ENCODE measurements at places on chromosomes 12 and 14.
A peak's percentile ranks its signal among the peaks of the same experiment; 100 is the strongest.

- no peak for DNase-seq
These were observed 61.1 kb downstream of the TESC start for GRCh38 chr12:117038023-117038680.

DNA sequence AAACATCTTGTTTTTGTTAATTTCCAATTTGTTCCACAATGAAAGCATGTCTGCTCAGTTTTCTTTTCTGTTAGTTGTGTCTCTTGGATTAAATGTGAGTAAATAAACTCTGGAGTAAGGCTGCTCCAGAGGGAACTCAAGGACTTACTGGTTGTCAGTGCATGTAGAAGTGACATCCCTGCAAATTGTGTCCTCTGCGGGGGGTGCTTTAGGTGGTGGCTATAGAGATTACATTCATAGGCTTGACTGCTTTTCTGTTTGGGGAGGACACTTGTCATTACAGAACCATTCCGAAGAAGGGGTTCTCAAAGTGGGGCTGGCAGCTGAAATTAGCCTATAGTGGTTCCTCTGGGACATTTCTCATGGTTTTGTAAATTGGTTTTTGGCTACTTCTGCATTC, 8.8 kb downstream of the TMTC2 start:
- DNase-seq, result peak; percentile 13

DNA sequence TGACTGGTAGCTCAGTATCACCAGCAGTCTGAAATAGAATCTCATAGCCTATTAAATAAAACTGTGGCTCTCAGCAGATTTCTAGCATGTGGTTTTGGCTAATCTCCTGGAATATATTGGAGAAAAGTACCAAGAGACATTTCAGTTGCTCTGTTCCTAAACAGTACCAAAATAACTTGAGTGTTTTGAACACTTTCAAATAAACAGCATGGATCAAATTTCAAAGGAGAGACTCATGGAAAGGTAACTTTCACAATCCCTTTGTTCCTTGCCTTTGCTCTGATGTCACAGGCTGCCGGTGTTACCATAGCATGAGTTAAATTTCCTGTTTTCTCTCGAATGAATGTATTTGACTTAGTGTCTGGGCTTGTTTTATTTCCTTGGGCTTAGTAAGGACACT, 3.4 kb downstream of the ARG2 start:
- no peak for DNase-seq

DNA sequence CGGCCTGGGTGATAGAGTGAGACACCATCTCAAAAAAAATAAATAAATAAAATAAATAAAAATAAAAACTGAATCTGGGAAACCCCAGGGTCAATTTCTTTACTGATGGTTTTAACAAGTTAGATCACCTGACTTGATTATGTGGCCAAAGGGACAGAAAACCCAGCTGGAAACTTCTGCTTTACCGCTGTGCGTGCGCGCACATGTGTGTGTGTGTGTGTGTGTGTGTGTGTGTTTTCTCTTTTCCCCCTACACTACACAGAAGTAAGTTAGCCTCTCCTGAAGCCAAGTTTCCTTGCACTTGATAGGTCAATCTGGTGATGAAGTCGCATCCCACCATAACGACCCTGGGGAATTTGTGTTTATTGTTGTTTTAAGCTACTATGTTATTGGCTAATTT, 105.3 kb upstream of the AMN1 start:
- DNase-seq, result no peak

GRCh38 chr14:73462815-73463214, 4.5 kb upstream of the NUMB start:
- no peak for DNase-seq

- DNase-seq, result no peak
These were observed 592.4 kb downstream of the AACS start for GRCh38 chr12:125657681-125658080.

- no peak for DNase-seq
These were observed 1002.8 kb downstream of the TRHDE start for GRCh38 chr12:73274976-73275375.

DNA sequence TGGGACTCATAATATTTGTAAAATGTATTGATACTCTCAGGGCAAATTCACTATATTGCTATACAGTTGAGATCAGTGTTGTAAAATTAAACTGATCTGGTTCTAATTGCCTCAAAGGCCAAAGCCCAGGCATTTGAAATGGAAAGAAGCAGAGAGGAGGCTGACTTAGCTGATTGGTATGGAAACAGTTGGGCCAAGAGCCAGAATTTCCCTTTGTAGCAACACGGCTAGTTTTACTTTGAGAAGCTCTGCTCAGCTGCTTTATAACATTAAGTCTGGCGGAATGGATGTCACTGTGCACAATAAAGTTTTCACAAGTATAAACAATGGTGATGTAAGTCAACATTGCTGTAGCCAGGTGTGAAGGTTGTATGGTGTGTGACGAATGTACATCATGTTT, 186.4 kb downstream of the MSRB3 start:
- DNase-seq, result no peak

DNA sequence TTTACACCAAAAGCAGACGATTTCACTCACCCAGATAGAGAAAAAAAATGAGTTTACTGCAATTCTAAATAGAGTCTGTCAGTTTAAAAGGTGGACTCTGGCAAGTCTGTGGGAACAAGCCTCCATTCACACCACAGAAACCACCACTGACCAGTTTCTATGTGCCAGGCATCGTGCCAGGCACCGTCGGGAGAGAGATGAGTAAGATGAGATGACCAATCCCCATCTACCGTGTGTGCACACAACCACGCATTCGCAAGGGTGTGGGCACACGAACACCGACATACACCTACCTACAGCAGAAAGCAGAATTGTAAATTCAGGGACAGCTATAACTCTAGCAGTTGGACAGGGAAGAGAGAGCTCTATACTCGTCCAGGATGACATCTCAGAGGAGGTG, 58.3 kb downstream of the PRIMA1 start:
- DNase-seq, result no peak

- DNase-seq, result no peak
These were observed 164.7 kb upstream of the TBX3 start for GRCh38 chr12:114848666-114849065.

- DNase-seq, result peak; percentile 97
These were observed at the start of gene UBE2N for GRCh38 chr12:93441617-93442410. Gene UBE2N (minus strand): TSS chr12:93441947. CDS start chr12:93441884, 63 bp downstream.

DNA sequence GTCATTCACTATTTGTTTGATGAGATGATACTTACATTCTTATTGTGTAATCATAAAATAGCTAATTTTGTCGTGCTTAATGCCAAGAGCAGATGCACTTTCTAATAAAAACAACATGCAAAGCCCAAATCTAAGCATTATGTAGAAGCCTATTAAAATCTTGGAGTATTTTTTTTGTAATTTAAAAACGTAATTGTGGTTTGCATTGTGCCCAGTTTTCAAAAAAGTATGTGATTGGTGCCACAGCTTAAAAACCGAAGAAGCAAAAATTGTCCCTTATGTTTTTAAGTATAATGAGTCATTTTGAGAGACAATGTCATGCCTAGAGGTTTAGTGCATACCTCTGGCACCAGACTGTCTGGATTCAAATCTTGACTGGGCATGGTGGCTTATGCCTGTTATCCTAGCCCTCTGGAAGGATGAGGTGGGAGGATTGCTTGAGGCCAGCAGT, 464.8 kb upstream of the RGS6 start:
- no peak for DNase-seq

DNA sequence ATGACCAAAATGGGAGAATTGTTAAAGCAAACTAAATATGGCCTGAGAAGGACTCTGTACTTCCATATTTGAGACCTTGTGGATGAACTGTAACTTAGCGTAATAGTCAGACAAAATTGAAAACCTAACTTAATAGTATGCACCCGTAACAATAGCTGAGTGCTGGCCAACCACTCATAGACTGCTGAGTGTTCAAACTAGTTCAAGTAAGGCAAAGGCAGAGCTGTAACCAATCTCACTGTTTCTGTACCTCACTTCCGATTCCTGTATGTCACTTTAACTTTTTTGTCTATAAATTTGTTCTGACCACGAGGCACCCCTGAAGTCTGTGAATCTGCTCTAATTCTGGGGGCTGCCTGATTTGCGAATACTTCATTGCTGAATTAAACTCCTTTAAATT, 27.0 kb upstream of the OS9 start:
- no peak for DNase-seq

- DNase-seq, result no peak
These were observed 6.4 kb upstream of the ADSS1 start for GRCh38 chr14:104717646-104718045.

GRCh38 chr12:11171969-11172675, 1.1 kb downstream of the SMIM10L1 start:
- DNase-seq, result peak; percentile 22

DNA sequence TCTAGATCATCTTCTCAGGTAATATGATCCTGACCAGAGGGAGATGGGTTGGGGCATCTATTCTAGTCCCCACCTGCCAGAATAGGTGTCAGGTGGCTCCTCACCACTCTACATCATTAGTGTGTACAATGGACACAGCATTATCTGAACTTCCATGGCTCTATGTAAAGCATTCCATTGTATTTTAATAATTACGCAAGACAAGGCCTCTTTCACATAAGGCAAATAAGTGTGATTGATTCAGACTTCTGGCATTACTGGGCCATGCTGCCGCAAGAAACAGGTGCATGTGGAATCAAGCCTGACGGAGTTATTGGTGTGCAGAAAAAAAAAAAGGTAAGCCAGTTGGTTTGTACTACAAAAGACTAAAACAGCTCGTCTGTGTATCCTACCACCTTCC, 3.1 kb upstream of the DDHD1 start:
- DNase-seq, result no peak

DNA sequence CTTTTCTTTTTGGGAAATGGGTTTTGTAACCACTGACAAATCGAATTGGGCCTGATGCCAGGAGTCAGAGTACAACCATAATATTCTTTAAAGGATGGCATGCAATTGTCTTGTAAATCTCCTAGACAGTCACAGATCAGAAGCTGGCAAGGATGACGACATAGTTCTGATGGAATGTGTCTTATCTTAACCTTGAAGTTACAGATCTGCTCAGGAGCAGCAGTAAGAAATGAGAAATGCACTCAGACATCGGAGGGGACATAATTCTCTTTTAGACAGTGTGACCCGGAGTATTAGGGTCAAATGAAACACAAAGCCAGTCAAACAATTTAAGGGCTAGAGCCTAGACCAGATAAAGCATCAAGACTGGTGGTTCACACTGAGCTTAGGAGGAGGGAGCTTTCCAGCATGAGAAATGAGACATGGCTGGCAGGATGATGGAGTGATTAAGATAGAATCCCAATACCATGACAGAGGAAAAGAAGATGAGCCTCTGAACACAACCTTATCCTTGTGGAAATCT, 17.5 kb downstream of the CBX5 start:
- no peak for DNase-seq

GRCh38 chr12:93085383-93086287, 156.5 kb upstream of the EEA1 start:
- no peak for DNase-seq

All from neural progenitor cell (in vitro differentiated cells).